ENCODE measurements at places on chromosomes 1 and 21. TPM values are rescaled to one million over a fixed set of nuclear protein-coding genes. Genes with fewer than 3 reads are reported as not detected.

DNA sequence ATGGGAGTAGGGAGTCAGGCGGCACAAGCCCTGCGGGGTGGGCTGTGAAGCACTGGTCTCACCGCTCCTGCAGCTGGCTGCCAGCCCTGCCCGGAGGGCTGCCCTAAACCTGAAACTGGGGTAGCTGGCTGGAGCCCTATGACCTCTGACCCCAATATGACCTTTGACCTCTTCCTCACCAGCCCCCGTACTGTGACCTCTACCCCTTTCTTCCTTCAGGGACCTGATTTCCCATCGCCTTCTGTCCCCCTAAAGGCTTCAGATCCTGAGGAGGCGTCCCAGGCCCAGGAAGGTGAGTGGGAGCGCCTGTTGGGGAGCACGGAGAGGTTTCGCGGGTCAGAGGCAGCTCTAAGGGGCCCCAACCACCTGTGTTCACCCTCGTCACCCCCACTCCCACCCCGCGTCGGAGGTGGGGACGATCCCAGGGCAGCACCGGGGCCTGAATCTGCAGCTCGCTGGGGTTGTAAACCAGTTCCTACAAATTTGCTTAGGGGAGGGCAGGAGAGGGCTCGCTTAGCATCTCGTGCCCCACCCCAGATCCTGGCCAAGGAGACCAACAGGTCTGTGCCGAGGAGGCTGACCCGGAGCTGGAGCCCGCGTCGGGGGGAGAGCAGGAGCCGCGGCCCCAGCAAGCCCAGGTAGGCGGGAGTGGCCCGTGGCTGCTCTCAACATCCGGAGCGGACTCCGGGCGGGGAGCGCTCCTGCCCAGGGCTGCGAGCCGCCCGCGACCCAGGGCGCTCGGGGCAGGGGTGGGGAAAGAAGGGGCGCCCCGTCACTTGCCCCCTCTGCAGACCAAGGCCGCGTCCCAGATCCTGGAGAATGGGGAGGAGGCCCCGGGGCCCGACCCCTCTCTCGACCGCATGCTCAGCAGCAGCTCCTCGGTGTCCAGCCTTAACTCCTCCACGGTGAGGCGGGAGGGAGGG lies 7.3 kb downstream of the SYTL1 start:
- no peak for DNase-seq

- no peak for DNase-seq
Observed at GRCh38 chr1:67615886-67616285, 69.1 kb upstream of the GADD45A start.

DNA sequence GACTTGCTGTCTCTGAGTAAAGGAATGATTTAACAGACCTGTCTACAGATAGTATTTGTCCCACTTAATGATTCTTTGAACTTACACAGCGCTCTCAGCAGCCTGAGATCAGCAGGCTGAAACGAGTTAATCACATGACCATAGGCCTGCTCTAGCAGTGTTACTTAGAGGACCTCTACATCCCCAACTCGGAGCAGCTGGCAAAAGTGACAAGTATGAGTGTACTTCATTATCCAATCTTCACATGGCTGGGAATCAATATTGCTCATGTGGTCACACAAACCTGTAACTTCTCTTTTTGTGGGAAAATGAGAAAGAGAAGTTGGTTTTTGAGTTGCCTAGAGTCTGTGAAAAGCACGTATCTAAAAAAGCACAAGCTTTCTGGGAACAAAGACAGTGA lies 11.4 kb upstream of the ATP13A2 start:
- DNase-seq = no peak

DNA sequence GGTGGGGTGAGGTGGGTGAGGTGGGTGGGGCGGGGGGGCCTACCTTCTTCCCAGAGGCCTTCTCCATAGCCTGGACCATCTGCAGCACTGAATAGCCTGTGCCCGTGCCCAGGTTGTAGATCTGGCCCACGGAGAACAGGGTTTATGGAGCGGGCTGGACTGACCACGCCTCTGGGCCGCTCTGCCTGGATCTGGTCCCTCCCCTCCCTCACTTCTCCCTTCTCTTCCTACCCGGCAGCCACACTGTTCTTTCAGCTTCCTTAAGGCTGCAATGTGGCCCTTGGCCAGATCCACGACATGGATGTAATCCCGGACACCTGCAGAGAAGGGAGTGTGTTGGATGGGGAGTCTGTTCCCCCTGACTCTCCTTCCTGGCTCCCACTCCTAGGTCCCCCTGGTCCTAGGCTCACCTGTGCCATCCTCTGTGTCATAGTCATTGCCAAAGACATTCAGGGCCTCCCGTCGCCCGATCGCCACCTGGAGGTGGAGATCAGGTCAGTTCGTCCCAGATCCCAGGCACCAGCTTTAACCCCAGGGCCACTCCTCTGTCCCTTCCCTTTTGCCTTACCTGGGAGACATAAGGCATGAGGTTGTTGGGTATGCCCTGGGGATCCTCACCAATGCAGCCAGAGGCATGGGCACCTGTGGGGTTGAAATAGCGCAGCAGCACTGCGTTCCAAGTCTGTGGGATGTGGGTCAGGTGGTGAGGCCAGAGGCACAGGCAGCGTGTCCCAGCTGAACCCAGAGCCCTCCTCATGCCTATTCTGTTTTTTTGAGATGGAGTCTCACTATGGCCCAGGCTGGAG lies 3.9 kb downstream of the GALE start:
- no peak for DNase-seq

Gene CNR2
- total RNA-seq = not detected

DNA sequence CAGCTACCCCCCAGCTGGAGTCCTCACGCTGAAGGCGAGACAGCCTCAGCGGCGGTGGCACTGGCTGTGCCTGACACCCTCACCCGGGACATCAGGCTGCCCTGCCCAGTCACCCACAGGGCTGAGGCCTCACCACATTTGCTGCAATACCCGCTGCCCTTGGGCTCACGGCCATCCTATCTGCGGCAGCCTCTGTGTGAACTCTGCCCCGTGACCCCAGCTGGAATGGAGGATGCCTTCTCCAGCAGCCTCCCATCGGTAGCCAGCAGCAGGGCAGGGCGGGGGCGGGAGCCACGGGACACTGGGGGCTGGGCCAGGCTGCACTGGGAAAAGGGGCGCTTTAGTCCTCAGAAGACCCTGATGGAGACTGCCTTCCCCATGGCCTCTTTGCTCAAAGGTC lies 112.4 kb upstream of the ZBTB40 start:
- DNase-seq = no peak

Gene OR10Z1
- total RNA-seq = not detected

DNA sequence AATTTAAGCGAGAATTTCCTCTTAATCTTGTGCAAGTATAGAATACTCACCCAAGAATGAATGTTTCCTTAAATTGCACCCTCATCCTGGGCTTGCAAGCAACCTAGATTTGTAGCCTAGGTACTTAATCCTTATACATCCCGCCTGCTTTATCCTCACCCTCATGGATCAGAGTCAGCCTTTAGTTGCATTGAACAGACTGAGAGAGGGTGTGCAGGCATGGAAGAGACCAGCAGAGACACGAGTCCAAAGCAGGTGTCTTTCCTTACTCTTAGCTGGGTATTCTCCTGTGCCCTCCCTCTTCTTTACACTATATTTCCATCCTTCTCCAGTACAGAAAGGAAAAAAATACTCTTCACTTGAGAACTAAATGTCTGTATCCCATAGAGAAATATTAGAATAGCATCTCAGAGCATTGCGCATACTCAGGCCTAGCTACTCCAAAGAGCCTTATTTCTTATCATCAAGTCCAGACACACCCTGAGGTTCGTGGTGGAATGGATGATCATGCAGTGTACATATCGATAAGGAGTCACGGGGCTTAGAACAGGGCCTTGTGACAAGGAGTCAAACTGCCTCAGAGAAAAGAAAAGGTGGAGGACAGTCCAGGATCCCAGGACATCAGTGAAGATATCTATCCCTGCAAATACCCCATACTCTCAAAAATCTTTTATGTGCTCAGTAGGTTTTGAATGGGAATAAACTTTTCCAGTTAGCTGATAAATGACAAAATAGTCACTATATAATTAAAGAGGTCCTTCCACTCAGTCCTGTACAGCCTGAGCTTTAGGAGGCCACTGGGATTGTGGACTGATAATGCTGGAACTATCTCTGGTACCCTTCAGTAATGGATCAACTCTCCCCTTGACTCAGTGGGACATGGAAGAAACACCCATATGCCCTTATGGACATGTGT lies 297.9 kb downstream of the GRIK1 start:
- no peak for DNase-seq

DNA sequence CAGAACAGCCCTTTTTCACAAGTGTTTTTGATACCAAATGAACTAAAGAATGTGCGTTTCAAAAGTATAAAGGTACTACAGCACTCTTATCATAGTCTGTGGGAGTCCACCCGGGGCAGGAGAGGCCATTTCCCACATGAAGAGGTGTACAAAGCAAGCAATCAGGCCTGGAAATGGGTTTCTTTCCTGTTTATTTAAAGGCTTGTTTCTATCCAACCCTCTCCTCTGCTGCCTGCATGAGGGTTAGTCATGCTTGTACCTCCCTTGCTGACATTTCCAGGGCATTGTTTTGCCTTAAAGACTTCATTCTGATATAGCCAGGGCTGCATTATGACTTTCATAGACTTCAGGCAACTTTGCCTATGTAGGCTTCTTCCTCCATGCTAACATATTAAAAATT lies 11.6 kb downstream of the SELP start:
- no peak for DNase-seq

DNA sequence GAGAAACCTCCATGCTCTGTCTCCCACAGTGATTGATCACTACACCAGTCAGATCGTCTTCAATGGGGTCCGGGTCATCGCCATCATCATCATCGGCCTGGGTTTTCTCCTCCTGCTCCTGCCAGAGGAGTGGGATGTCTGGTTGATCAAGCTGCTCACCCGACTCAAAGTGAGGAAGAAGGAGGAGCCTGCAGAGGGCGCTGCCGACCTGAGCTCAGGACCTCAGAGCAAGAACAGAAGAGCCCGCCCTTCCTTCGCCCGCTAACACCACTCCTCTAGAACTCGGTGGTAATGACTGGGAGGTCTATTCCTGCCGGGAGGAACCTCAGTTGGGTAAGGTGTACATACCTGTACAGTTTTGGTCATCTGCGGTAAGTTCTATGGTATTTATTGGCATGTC lies 50.3 kb upstream of the COA6 start:
- DNase-seq = no peak

Gene DSTYK
- 13.2 TPM for total RNA-seq

DNA sequence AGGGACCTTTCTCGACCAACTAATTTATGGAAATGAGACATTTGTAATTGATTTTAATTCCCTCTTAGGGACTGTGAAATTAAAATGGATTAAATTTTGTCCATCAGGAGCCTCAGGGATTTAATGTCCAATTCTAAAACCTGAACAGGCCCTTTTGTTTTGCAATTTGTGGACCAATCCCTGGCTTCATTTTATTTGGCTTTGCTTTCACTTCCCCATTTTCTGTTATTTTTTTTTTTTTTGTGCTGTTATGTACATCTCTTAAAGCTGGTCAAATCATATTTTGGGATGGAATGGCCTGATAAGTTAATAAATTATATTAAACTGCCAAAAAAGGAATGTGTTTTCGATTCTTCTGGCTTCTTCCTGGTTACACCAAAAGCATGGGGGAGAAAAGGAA lies 28.9 kb downstream of the ZSCAN20 start:
- DNase-seq = no peak

Gene KCNE2
- total RNA-seq = not detected

Gene MAP3K6
- total RNA-seq = 8.6 TPM

DNA sequence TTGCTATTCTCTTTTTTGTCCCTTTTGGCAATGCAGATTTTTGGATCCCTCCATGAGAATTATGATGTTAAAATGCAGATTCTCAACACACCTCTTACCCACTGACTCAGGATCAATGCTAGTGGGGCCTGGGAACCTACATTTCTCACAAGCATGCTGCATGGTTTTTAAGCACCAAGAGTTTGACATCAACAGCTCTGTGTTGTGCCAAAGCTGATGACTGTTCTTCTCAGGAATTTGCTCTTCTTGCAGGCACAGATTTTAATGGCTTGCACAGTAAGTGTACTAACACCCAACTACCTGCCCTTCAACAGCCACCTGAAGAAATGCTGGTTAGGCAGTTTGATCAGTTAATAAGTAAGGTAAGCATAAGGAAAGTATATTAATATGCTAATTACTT lies 468.7 kb downstream of the PTBP2 start:
- peak; percentile 38 for DNase-seq

Gene GPR161
- 16.4 TPM for total RNA-seq

- DNase-seq = no peak
Observed at GRCh38 chr1:212291505-212292134, 6.4 kb downstream of the PPP2R5A start.

Data from kidney epithelial cell (primary cell).